ENCODE measurements at places on chromosomes 5 and 9.

- DNase-seq = no peak
Measured at GRCh38 chr5:111572561-111572960, 60.2 kb upstream of the STARD4 start.

GRCh38 chr5:118857700-118858099 lies 130.6 kb downstream of the DTWD2 start:
- no peak for DNase-seq

GRCh38 chr9:112772551-112772950 lies 22.0 kb downstream of the SNX30 start:
- no peak for DNase-seq

- no peak for DNase-seq
Measured at GRCh38 chr9:87601176-87601575, 103.5 kb downstream of the DAPK1 start.

- no peak for DNase-seq
Measured at GRCh38 chr5:96928931-96929708, 6.8 kb upstream of the LNPEP start.

GRCh38 chr5:54616031-54616430 lies 98.5 kb downstream of the SNX18 start:
- no peak for DNase-seq

DNA sequence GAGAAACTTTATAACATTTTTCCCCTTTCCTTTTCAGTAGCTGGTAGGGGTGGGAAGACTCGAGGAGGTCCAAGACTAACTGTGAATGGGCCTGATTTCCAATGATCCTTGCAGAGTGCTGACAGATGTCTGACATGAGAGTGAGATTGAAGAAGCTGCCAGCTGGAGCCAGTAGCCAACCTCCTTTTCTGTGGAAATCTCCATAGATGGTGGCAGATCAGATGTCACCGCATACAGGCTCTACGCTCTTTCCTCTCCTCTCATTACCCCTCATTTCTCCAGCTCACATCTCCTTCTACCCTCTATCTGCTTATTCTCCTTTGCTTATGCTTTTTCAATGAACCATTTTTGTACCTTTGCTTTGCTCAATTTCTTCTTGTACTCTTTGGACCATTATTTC lies 395.2 kb upstream of the TNC start:
- no peak for DNase-seq

DNA sequence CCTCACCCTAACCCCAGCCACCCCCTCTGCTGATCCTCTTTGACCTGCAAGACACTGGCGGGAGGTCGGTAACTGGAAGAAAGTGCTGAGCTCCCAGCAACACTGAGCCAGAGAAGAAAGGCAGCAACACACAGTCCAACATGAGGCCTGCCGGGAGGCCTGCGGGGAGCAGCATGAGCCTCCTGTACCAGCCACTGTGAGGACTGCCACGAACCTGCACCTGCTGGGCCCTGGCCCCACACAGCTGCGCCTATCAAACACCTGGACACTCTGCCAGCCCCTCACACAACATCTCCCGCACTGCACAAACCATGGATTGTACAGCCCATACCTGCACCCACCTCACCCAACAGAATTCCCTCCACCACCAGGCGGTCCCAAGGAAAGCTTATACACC lies 18.3 kb downstream of the CAMK2A start:
- no peak for DNase-seq

- no peak for DNase-seq
Measured at GRCh38 chr9:69582018-69582417, 90.2 kb downstream of the APBA1 start.

- DNase-seq = no peak
Measured at GRCh38 chr9:78158286-78158685, 77.6 kb upstream of the CEP78 start.

GRCh38 chr9:32344551-32345182 lies 39.8 kb upstream of the ACO1 start:
- no peak for DNase-seq

DNA sequence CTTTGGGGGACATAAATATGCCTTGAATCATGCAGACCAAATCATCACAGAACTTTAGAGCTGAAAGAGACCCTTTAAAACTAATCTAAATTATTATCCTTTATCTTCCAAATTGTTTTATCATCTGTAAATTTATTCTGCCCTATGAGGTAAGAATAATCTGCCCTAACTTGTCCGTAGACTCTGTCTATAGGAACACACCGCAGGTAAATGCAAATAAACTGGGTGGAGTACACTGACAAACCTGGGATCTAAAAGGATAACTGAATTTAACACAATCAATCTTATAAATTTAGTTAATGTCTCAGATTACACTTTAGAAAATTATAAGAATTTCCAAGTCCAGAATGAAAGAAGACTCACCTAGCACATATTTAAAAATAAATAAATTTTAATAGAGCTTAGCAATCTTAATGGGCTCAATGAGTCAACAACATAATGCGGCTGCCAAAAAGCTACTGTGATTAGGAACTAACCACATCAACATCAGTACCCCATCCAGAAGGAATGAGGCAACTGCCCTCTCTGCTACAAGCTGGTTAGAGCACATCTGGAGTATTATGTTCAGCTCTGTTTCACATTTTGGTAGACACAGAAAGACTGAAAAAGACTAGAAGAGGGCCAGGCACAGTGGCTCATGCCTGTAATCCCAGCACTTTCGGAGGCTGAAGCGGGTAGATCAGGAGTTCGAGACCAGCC lies 5.6 kb downstream of the MEGF9 start:
- no peak for DNase-seq

GRCh38 chr9:127557998-127558546 lies 54.0 kb upstream of the STXBP1 start:
- DNase-seq = no peak

DNA sequence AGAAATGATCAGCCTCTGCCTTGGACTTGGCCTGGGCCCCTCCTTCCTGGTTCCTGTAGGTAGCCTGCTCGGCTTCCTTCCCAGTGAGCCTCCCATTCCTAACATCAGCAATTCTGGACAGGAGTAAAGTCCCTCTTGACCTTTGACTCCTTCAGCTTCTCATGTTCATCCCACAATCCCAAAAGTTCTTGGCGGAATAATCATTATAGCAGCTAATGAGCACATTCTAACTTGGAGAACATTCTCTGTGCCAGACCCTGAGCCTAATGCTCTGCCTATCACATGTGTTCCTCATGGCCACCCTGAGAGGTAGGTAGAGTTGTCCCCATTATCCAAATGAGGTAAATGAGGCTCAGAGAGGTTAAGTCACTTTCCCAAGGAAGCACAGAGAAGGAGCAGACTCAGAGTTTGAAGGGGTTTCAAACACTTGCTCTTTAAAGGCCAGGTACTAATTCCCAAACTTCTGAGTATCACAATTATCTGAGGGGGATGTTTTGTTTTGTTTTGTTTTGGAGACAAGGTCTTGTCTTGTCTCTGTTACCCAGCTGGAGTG lies 21.2 kb downstream of the SWI5 start:
- no peak for DNase-seq

DNA sequence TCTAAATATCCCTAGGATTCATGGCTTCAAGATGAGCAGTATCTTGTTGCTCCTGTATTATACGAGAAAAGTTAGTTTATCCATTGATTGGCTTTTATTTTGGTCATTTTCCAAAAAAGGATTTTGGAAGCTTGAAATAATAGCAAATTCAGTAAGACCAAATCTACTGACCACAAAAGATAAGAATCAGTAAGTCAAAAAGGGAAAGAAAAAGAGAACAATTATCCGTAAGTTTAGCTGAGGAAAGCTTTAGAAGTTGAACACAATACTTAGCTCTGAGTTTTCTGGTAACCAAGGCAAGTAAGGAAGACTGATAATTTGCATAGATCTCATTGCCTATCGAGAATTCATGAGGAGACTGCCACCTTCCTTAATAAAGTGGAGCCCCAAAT lies 9.1 kb downstream of the TGFBR1 start:
- DNase-seq = no peak

GRCh38 chr5:180311216-180311615 lies 19.3 kb upstream of the MAPK9 start:
- DNase-seq = no peak

- DNase-seq = no peak
Measured at GRCh38 chr5:370311-370958, 48.9 kb downstream of the AHRR start.

- DNase-seq = no peak
Measured at GRCh38 chr5:125421006-125421405, 674.6 kb upstream of the ZNF608 start.

GRCh38 chr5:10583663-10584572 lies 20.0 kb downstream of the ANKRD33B start:
- no peak for DNase-seq

DNA sequence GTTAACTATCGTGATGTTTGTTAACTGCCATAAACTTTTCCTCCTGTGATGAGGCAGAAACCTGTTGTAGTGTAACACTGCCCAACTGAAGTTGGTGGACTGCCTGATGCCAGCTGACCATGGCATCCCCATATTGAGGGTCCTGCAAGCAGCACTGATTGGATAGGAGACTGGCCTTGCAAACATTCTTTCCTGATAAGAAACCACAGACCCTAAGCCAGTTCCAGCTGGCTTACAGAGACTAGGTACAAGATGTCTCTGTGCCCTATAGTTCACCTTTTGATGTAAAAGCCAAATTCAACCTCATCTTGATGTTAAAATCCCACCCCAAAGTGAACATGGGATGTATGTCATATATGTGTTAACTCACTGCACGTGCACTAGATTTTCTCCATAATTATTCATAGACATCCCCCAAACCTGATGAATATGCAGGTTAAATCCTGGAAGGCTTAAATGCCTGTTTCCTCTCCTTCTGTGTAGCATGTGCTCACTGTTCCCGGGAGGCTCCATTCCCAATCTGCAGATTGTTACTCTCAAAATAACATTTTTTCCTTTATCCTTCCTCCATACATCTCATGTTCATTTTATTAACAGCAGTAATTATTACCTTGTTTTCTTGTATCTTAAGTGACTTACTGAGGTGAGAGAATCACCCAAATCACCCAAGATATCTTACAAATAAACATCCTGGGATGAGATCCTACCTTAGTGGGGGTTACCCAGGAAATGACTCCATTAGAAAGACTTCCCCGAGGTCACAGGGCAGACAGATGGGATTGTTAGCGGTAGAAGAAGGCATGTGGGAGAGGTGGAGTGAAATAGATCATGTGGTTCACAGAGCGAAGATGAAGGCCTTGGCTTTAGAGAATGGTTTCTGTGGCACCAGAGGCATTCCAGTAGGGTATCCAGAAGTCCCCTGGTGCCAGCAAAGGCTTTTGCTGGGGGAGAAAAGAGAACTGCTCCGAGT lies 566.7 kb downstream of the CCDC171 start:
- DNase-seq = no peak

DNA sequence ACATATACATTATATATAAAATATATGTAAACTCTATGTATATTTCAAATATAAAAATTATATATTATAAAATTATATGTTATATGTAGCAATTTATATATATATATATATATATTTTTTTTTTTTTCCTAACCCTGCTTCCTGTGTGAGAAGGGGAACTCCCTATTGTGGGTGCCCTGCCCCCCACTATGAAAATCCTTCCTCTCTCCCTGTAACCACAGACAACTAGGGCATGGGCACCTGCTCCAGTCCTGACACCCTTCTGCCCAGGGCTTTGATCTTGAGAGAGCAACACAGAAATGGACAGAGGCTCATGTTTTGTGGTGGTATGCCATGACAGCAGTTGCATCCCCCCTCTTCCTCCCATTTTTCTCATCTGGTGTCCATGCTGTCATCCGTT lies 148.7 kb upstream of the IL12B start:
- DNase-seq = no peak

DNA sequence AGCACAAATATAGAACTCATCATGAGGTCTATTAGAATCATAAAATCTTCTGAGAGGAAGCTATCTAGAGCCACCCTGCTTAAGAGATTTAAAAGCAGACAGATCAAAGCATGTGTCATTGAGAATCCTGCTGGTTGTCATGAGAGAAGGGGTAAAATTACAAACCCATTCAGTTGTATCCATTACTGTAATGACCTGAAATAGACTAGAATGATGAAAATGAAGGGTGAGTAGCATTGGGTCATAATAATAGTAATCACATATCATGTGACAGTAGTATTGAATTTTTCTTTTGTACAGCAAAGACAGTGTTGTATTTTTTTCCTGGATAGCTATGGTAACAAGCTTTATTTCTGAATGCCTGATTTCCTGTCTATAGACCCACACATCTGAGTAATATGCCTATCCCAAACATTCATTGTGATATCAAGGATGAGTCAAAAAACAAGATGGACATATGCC lies 149.0 kb downstream of the PDE4D start:
- DNase-seq = no peak

DNA sequence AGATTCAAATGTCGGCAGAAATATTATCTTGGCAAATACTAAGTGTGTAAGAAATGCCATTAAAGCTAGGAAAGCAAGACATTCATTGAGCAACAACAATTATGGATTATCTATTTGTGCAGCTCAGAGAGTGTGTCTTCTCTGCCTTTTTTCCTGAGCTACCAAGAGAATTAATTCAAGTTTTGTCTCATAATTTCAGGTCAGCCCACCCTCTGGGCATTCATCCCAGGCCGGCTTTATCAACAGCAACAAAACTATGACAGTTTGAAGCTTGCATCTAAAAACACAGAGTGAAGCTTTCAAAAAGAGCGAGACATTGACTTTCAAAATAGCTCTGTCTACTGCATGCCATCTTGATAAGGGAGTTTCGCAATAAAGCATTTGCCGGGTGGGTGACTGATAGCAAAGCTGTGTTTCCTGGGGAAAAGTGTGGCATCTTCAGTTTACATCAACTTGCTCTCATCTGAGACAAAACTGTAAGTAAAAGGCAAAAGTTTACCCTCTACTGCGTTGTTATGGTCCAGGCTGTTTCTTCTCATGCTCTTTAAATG lies 182.4 kb downstream of the IRX1 start:
- no peak for DNase-seq

DNA sequence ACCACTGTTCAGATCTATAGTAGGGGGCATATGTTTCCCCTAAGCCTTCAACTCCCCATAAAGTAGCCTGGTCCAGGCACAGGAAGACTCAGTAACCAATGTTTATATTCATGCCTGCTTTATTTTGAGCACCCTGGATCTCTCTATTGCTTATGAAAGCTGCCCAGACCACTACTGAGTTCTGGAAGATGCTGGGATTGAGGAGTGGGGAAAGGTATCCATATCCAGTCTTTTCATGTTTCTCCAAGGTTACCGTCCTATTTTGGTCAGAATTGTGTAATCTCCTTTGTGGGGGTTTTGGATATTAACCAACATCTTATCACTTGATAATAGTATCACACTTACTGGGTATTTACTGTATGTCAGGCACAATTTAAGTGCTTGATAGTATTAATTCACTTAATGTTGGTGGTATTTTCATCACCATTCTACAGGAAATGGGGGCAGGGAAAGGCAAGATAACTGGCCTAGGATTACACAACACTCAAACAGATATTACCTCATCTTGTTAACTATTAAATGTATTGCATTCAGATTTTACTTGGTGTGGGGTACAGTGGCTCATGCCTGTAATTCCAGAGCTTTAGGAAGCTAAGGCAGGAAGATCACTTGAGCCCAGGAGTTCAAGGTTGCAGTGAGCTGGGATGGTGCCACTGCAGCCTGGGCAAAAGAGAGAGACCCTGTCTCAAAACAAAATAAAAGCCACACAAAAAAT lies 36.3 kb downstream of the RUSC2 start:
- no peak for DNase-seq
